ENCODE measurements at places on chromosomes 1 and 21.

- no peak for DNase-seq
Observed at GRCh38 chr1:89550995-89551394, 26.4 kb downstream of the LRRC8B start.

DNA sequence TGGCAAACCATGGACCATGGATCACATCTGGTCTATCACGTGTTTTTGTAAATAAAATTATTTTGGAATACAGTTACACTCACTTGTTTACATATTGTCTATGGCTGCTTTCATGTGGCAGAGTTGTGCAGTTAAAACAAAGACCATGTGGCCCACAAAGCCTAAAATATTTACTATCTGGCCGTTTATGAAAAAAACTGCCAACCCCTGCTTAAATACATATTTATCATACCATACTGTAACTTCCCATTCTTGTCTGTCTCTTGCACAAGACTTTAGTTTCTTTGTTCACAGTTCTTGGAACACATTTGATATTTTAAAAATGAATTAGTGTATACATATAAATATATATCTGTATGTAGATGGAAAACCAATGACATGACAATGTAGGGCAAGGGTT, 141.5 kb downstream of the PAPPA2 start:
- no peak for DNase-seq

DNA sequence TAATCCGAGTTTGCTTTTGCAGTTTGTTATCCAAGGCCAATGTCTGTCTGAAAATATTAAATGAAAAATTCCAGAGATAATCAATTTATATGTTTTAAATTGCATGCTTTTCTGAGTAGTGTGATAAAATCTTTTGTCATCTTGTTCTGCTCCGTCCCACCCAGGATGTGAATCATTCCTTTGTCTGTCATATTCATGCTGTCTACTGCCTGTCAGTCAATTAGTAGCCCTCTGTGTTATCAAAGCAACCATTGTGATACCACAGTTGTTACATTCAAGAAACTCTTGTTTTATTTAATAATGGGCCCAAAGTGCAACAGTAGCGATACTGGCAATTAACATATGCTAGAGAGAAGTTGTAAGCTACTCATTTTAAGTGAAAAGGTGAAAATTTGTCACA, 819.3 kb downstream of the BRINP3 start:
- DNase-seq, result no peak

GRCh38 chr1:41272601-41273000, 30.5 kb upstream of the SCMH1 start:
- DNase-seq, result no peak

DNA sequence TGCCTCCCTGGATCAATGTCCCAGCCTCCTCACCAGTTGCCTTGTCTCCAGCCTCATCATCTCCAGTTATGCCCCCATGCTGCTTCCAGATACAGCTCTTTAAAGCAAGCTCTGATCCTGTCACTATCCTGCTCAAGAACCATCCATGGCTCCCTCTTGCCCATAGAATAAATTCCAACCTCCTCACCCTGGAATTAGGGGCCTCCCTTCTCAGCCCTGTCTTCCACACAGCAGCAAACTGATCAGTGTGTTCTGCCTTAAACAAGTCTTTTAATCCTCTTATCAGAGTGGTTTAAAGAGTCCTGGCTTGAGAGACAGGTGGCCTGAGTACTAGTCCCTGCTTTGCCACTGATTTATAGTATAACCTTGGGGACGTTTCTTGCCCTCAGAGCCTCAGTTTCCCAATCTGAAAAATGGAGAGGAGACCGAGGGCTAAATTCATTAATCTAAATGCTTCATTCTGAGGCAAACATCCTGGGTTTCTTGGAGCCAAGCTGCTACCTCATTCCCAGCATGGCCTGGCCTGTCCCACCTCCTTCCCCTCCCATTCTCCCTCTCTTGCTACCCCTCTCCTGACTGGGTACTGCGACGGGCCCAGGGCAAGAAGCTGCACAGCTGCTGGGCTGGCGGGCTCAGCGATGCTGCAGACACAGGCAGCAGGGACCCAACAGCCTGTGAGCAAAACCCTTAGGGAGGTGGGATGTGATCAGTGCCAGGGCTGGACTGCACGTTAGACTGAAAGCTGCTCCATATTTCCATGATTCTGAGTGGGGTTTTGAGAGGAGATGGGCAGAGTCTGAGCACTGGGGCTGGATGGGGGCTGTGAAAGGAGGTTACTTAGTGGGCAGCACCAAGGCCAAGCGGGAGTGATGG, 221.4 kb downstream of the PTPRU start:
- DNase-seq, result no peak

GRCh38 chr21:31194510-31195293, 149.4 kb downstream of the TIAM1 start:
- DNase-seq, result no peak

- DNase-seq, result no peak
Observed at GRCh38 chr1:13616234-13616633, 32.6 kb downstream of the PDPN start.

- DNase-seq, result no peak
Observed at GRCh38 chr1:152735648-152736047, 22.2 kb upstream of the KPRP start.

DNA sequence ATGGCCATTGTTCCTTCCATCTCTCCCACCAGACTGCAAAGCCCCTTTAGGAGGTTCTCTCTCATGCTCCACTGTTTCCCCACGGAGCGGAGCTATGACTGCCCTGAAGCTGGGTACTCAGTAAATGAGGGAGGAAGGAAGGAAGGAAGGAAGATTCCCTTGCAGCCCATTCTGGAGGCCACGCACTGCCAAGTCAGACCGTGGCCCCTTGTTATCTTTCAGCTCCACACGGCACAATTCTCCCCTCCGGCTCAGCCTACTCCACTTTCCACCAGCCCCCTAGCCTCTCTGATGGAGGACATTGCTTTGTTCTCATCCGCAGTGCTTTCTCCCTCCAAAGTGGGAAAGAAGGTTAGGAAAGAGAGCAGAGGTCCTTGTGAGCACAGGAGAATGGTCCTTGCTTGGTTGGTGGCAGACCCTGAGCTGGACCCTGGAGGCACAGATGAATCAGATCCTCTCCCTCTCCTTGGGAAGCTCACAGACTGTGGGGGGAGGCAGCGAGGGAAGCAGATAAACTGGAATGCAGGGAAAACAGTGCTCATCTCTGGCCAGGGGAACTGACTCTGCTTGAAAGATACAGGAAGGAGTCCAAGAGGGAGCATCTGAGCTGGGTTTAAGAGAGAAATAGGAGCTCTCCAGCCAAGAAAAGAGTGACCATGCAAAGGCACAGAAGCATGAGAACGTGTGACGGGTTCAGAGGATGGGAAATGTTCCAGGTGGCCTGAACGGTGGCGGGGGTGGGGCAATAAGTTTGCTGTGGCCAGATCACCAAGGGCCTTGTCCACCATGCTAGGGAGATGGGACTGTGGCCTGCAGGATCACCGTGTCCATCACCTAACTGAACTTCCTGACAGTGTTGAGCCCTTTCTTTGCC, 52.6 kb downstream of the GLIS1 start:
- DNase-seq, result no peak

DNA sequence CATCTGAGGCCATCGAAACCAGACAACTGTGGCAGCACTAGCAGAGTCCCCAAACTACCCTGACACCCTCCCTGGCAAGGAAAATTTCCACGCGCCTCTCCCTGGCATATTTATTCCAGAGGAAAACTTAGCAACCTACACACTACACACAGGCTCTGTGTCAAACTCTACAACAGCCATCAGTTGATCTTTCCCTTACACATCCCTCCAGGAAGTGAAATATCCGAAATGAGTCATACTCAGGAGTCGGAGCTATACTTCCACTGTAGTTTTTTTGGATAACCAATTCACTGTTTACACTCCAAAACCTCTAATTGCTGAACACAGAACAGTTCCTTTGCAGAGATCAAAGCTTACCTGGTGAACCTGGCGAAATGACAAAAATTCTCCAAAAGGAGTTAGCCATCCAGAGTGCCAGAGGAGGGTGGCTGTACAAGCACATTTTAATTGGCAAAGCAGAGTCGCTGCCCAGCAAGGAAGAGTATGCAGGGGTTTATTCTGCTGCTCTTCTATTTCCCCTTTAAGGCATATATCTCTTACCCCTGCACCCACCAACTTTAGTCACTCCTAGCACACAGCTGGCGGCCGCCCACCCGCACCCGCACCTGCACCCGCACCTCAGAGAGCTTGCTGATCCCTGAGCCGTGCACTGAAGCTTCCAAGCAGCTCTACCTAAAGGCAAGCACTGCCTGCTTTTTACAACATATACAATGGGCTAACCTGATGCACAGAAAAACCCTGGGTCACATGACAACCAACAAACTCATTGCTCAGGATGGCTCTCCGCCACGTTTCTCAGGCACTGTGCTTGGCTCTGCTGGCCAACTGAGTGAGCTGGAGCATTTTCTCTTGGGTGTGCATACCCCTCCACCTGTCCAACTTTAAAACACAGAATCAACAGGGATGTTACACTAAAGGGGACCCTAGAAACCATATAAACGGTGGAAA, 54.9 kb downstream of the CAPZB start:
- no peak for DNase-seq

- DNase-seq, result no peak
Observed at GRCh38 chr1:184494929-184495328, 108.1 kb downstream of the C1orf21 start.

- DNase-seq, result no peak
Observed at GRCh38 chr1:109466452-109467300, at the start of gene SYPL2. SYPL2 (plus strand) TSS chr1:109466546; CDS start chr1:109466844, 298 bp downstream.

DNA sequence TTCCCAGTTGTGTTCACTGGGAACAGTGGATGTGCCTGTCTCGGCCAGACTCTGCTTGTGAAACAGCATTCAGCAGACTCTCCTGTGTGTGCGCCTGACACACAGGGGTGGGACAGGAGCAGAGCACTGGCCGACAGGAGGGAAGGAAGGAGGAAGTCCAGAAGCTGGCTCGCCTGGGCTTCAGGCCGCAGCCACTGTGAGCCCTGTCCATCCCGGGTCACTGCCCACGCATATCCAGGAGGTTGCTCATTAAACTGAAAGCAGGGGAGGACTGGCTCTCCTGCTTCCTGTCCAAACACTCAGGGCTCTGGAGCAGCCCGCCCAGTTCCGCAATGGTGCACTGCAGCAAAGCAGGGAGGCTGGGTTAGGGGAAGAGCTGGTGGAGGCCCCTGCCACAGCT, 218.7 kb upstream of the VAMP3 start:
- no peak for DNase-seq

DNA sequence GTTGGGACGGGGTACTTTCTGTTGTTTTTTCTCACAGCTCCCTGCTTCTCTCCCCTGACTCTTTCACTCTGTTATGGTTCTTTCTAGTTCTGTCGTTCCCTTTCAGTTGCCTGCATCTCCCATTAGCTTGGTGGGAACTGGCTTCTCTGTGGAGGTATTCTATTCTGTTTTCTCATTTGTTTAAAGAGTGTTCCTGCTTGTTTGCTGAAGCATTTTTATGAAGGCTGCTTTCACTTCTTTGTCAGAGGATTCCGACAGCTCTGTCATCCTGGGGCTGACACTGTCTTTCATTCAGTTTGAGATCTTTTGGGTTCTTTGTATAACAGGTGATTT, 96.0 kb upstream of the COL6A1 start:
- no peak for DNase-seq

GRCh38 chr1:164569866-164570265, 10.9 kb downstream of the PBX1 start:
- DNase-seq, result no peak

DNA sequence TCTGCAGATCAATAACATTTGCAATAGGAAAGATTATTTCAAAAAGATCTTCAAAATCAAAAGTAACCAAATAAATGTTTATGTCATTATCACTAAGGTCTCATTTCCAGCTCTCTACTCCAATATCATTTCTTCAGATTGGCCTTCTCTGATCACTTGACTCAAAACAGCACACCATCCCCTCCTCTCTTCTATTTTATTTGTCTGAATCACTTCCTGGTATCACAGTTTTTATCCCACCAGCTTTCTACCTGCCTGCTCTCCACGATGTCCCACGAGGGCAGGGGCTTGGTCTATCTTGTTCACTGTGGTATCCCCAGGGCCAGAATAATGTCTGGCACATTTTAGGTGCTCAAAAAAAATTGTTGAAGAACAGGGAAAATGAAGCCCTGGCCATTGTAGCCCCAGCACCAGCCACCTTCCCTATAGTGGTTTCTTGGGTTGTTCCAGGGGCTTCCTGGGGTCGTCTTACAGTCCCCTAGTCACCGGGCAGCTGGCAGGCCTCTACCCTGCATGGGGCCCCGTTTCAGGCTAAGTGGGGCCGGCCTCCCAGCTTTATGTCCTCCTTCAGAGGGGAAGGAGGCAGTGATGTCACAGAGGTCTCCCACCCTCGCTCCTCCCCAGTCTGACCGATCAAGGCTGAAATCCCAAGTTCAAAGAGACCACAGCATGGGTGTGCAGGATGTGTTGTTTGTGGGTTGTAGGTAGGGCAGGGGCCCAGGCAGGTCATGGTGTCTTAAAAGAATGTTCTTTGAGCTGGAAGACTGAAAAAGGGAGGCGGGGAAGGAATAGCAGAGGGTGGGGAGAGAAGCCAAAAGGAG, 3.5 kb upstream of the PADI1 start:
- no peak for DNase-seq

DNA sequence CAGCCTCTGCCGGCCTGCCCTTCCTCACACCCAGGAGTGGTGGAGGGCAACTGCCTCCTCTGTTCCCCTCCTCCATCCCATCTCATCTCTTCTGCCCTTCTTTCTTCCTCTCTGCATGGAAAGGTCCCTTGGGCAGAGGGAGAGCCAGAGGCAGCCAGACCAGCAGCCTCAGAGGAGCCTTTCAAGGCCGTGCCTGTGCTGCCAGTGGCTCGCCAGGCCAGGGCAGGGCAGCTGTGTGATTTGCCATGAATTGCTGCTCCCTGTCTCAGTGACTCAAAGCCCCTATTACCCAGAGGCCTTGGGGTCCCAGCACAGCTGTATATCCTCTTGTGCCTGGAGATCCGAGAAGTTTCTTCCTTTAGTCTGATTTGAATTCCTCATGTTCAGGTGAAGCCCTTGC, 21.9 kb downstream of the TMCC2 start:
- DNase-seq, result no peak

- DNase-seq, result no peak
Observed at GRCh38 chr1:3069491-3070308, 697 bp downstream of the PRDM16 start.

GRCh38 chr1:106876384-106876783, 180.1 kb upstream of the PRMT6 start:
- no peak for DNase-seq

DNA sequence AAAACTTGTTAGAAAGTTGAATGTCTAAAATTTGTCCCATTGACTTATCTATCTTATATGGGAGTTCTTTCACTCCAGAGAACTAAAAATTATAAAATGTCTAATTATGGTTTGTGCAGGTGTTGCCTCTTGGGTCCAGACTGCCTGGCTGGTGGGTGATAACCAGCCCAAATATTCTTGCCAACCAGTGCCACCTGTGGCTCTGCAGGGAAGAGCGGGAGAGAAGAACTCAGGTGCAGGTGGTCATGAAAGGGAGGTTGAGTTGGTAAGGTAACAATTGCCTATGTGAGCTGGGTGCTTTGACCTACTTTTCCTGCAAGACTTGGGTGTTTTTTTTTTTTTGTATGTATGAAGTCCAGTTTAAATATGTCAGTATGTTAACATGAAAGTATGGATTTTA, 10.2 kb downstream of the RPS6KC1 start:
- DNase-seq, result no peak

GRCh38 chr1:182719553-182719952, 35.2 kb upstream of the RGS8 start:
- no peak for DNase-seq

- DNase-seq, result no peak
Observed at GRCh38 chr1:226640321-226641136, 92.0 kb downstream of the STUM start.
